ENCODE measurements at places on chromosomes 11 and 22.

DNA sequence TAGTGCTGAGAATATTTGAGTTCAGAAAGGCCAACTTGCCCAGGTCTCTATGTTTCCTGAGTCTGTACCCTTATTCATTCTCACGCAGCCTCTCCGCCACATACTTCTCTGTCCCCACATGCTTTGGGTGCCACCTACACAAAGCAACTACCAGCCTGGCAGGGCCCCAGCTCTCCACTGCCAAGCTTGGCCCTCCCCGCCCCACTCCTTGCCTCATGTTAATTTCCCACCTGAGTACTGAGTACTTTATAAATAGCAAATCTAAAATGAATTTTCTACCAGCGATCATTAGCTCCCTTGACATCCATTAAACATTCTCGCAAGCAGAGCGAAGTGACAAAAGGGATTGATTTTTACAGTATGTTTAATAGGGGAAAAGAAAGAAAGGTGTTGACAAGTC is 20.8 kb downstream of the NTM start:
- no peak for DNase-seq

DNA sequence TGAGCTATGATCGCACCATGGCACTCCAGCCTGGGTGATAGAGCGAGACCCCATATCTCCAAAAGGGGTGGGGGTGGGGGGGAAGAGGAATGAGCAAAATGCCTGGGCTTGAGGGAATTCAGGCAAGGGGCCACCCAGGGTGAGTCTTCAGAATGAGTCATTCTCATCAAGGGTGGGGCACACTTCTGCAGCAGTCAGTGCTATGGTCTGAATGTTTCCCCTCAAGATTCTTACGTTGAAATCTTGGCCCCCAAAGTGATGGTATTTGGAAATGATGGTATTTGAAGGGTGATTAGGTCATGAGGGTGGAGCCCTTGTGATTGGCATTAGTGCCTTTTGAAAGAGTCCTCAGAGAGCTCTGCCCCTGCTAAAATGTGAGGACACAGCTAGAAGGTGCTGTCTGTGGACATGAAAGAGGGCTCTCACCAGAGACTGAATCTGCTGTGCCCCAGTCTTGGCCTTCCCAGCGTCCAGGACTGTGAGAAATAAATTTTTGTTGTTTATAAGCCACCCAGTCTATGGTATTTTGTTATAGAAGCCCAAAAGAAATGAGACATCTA is 86.4 kb upstream of the THY1 start:
- no peak for DNase-seq

DNA sequence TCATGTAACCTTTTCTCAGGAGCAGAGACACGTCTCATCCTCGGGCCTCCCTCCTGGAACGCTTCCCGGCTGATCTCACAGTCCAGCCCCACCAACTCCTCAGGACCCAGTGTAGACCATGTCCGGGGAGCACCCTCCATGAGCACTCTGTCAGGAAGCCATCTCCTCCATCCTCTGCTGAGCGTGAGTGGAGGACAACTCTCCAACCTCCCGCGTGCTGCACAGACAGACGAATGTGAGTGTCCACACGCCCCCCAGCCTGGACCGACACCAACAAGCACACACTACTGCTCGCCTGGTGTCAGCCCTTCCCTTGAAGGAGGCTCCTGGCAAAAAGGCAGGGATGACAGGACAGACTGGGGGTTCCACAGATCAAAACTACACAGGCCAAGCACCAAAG is 86.6 kb downstream of the SHANK2 start:
- no peak for DNase-seq

GRCh38 chr11:39745401-39745800 is 1714.1 kb downstream of the LRRC4C start:
- DNase-seq = no peak

DNA sequence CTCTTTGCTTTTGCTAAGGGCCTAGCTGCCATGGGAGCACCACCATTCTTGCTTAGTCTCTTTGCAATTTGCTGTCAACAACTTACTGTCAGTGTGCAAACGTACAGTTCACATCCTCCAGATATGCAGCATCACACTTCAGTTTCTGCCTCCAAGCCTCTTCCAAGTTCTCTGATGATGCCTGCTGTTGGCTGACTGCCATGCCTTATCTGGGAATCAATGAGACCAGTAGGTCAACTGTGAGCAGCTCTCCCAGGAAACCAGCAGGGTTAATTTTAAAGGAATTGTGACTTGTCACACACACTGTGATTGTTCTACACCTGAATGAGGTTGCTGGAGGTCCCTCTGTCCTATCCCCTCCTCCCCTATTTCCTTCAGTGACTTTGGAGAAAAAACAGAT is 56.0 kb downstream of the COPB1 start:
- DNase-seq = no peak

GRCh38 chr11:10750838-10751580 is at the start of gene CTR9:
CTR9 (plus strand) TSS chr11:10751246; CDS start chr11:10751413, 167 bp downstream.
- peak; percentile 88 for DNase-seq

DNA sequence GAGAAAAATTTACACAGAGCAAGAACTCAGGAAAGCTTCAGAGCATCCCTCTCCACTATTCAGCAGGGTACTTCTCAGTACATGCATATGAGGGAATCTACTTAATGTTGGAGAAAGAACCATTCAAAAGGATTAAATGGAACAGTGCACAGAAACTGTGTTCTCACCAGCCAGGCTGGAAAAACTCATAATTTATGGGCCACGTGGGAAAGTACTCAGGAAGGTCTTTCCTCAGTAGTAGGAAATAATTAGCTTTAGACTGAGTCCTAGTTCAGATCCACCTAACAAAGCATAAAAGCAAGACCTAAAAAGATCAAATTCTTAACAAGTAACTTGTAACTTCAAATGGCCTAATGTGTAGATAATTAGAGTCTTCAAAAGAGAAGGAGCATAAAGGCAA is 134.0 kb downstream of the FAM76B start:
- DNase-seq = no peak

GRCh38 chr11:82930734-82931133 is 29.2 kb downstream of the DDIAS start:
- no peak for DNase-seq

DNA sequence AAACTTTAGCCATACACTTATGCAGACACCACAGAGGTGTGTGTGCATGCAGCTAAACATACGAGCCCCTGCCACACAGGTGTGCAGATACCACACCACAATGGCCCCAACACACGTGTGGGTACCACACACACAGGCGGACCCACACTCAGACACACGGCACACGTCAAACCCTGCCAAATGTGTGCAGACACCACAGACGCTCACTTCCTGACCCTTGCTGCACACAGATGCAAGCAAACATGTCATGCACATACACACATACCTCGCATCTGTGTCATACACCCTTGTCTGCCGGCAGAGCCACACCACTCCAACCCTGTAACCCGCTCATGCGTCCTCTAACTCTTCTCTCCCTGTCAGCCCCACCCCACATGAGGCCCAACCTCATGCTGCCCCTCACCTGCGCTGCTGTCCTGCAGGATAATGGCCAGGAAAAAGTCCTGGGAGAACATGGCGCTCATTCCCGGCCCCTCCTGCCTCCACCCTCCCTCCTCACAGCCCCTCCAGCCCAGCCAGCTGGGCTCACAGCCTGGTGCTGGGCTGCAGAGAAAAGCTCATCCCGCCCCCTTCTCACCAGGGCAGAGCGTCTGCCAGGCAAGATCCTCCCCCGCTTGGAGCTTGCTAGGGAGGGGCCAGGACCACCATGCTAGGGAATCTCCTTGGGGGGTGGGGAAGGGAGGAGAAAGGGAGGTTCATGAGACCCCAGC is 14.2 kb downstream of the SMPD1 start:
- DNase-seq = peak; percentile 21

DNA sequence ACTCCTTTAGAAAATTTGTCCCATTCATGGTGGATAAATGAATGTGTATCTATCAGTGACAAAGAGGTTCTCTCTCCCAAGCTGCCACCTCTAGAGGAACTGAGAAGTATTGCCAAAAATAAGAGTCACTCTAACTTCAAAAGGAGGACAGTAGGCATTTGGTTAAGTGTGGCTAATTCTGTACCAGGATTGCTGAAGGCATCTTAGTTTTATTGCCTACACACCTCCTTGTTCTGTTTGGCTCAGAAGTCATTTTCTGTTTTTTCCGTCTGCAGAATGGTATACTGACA is 189.0 kb upstream of the MPPED2 start:
- DNase-seq = no peak

DNA sequence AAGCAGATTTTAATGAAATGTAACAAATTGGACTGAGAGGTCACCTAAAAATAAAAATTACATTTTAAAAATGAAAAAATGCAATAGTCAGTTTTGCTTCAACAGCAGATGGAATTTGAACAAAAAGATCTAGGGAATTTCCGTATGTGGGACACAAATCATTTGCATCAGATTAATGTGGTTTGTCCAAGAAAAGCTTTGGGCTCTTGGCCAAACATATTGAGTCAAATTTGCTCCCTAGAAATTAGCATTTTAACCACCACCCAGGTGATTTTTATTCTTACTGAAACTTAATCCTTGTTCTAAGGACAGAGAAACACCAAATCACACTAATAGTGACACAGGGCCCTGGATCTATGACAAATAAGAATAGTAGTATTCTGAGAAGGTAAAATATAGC is 1477.8 kb downstream of the FAM181B start:
- DNase-seq = no peak

GRCh38 chr11:34866375-34866774 is 49.8 kb downstream of the APIP start:
- DNase-seq = no peak

- no peak for DNase-seq
Observed at GRCh38 chr11:107732689-107733051, 20.8 kb upstream of the SLN start.

DNA sequence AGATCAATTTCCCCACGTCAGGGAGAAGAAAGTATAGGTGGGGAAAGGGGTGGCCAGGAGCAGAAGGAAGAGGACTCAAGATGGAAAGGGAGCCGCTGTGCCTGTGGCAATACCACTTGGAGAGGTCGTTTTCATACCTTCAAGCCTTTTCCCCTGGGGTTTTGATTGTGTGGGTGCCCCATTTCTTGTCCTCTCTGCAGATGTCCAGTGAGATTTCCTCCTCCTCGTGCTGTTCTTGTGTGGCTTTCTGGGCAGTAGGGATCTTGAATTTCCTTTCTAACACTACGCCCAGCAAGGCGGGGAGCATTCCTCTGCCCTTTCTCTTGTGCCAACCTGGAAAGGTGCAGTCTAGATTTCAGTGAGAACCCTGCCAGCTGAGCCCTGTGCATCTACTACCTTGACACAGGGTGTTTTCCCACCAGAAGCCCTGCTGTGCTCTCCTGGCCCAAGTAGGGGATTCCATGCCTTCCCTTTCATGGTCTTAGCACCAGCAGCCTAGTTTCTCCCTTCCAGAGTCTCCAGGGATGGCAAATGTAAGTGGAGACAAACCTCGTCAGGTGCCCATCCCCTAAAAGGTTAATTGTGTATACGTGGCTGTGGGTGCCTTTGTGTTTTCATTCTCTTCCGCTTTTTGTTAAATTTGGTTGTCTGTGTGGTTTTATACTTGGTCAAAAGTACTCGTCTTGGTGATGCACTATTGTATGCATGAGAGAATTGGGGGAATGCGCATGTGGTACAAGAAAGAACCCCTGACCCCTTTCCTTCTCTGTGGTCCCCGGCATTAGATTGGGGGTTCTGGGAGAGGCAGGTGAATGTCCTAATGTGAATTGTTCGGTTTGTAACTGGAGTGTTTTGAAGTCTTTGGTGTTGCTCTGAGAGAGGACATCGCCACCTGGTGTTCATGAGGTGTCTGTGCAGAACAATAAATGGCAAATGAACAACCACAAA is 71.4 kb upstream of the MPEG1 start:
- peak; percentile 11 for DNase-seq

- DNase-seq = no peak
Observed at GRCh38 chr11:68691402-68691784, 7.0 kb downstream of the GAL start.

DNA sequence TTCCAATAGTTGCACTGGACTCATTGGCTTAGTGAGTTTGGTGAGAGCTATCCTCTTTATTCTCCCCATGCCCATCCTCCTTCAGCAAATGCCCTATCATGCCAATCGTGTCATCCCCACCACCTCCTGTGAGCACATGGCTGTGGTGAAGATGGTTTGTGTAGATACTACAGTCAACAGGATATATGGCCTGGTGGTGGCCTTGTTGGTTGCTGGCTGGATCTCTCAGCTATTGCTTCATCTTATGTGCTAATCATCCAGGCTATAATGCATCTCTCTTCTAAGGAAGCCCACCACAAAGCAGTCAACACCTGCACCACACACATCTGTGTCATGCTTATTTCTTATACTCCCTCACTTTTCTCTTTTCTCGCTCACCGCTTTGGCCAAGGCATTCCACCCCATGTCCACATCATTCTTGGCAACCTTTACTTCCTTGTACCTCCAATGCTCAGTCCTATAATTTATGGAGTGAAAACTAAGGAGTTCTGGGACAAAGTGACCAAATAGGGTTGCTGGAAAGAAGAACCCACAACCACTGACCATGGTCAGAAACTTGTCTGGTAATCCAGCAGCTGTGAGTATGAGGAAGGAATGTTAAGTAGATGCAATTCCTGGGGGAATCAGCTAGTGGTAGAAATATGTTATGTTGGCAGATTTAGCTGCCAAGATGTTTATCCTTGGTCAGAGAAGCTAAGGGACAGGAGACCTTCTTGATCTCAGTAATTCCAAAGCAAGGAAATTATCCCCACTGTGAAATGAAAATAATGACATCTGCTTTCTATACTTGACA is 16.3 kb upstream of the OR56B1 start:
- DNase-seq = no peak

DNA sequence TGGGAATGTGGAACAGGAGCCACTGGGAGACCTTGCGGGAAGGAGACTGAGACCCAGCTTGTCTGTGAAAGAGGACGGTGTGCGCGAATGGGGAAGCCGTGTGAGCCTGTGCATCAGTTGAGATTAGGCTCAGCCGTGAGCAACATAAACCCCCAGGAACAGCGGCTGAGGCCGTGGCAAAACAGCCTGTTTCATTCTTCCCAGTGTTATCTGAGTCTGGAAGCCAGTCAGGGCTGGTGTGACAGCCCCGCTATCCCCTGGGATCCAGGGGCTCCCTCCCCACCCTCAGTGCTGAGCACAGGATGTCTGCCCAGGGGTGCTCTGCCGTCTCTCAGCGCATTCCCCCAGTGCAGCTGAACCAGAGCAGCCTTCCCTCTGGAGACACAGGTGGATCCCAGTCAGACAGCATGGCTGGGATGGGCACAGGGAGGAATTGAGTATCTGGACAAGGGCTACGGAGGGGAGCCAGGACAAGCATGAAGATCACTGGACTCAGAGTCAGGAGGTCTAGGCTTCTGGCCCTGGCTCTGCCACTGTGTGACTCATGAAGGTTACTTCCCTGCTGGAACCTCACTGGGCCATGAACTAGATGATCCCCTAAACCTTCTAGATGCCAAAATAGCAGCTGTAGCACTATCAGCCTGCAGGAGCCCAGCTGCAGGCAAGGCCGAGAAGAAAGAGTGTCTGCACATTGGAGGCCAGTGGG is 8.6 kb downstream of the OAF start:
- DNase-seq = no peak

GRCh38 chr11:35352077-35352888 is 67.1 kb downstream of the SLC1A2 start:
- no peak for DNase-seq

All from activated T-helper 1 cell treated with Interleukin-2 at 50 U/mL for 16 hours (primary cell).